AG10803 (cell line): ENCODE measurements at places on chromosomes 7 and 10.
A peak's percentile ranks its signal among the peaks of the same experiment; 100 is the strongest.

- no peak for DNase-seq
These were observed 88.2 kb upstream of the SEMA3C start for GRCh38 chr7:81007051-81007450.

DNA sequence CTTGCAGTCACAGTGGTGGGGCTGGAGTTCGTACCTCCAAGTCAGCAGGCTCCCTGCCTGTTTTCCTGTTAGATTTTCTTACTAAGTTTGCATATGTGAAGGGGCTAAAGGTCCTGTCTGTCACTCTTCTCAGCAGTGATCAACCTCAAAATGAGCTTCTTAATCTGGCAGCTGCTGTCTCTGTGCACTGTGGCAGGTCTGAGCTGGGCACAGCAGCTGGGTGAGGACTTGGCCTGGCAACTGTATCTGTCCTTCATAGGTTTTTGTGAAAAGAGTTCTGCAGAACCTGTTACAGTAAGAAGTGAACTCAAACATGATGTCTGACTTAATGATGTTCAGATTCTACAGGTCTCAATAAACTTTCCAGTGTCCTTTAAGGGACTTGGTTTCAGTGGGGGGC is 31.3 kb upstream of the GJD4 start:
- no peak for DNase-seq

DNA sequence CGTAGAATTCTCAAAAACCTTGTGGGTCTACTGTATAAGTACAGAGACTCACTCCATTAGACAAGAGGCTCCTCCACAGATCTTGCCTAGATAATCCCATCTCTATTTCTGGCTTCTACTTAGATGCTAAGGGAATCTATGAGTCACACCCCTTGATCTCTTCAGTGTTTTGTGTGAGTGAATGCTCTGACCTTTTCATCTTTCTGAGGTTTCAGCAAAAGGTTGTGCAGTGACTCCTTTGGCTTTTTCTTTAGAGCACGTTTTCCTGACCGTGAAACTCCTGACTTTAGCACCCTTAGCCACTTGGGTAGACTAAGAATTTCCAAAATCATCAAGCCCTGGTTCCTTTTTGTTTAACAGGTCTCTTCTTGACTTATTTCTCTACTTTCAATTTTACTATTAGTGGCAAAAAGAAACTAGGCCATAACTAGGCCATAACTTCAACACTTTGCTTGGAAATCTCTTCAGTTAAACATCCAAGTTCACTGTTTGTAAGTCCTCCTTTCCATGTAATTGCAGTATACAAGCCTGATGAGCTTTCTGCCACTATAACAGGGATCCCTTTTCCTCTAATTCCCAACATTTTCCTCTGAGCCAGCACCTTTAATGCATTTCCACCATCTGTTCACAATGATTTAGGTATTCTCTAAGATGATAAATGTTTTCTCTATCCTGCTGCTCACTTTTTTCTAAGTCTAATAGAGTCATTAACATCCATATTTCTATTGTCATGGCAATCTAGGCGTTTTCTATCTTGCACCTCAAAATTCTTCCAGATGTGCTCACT is 19.4 kb downstream of the COPG2 start:
- DNase-seq: peak; percentile 47

- DNase-seq: peak; percentile 34
These were observed 57.2 kb downstream of the ADAM12 start for GRCh38 chr10:126331101-126331500.

DNA sequence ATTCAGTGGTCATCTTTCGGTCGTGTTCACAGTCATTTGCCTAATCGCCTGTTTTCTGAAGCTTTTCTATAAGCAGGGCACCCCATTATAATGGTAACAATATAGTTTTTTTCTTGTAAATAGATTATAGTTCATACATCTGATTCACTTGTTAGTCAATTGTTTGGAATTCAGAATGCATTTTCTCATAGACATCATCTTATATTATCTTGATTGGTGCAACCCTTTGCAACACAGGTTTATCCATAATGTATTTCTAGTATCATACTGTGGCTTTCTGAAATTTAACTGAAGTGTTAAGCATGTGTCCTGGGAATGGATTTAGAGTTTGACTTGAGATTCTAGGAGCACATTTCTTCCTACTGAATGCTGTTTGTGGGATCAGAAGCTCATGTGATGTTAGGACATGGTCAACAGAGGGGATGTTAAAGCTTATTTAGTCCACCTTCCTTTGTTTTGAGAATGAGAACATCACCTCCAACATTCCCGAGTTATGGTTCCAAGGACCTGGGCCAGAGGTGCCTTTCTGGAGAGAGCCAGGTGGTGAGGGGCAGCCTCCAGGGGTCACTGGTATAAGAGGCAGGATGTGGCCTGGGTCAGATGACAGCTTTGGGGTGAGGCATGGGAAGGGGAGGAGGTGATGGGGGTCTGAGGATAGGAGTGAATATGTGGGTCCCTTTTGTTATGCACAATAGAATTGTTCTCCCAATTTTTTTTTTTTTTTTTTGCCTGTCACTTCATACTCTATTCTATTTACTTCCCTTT is 415.6 kb downstream of the EXOC4 start:
- peak; percentile 21 for DNase-seq
